ENCODE measurements at places on chromosomes 16 and 17.

GRCh38 chr17:19238167-19238505 lies 970 bp downstream of the EPN2 start:
- DNase-seq: peak; percentile 63

DNA sequence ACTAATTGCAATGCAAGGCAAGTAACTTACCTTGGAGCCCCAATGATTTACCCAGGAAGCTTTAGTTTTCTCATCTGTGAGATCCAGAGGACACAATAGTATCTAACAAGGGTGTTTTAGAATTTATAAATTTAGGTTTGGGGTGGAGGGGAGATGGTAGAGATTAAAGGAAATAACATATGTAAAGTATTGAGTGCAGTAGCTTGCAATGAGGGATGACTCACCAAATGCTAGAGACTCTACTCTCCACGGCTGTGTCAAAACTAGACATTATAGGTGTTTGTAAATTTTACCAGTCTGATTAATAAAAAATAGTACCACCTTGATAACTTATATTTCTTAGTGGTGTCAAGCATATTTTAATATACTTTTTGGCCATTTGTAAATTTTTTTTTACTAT lies 3.7 kb upstream of the ABCA9 start:
- DNase-seq: no peak

DNA sequence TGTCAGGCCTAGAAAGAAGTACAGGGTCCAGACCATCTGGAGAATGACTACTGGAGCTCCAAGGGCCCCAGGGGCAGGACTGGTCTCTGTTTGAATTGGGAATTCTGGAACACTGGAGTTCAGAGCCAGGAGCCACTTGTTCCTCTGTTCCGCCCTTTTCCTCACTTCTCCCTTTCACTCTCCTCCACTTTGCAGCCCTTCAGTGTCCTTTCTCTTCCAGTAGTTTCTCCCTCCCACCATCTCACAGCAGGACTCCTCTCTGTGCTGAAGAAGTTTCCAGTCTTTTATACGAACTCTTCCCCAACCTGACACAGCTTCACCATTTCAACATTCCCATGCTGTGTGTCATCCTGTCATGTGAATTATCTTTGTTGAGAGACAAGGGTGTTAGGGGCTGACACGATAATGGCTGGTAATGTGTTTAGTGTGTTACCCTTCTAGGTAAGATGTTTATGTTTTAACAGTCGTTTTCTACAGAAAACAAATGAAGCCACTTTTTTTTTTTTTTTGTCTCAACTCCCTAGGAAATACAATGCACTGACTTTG lies 180.3 kb upstream of the MYOCD start:
- peak; percentile 22 for DNase-seq

DNA sequence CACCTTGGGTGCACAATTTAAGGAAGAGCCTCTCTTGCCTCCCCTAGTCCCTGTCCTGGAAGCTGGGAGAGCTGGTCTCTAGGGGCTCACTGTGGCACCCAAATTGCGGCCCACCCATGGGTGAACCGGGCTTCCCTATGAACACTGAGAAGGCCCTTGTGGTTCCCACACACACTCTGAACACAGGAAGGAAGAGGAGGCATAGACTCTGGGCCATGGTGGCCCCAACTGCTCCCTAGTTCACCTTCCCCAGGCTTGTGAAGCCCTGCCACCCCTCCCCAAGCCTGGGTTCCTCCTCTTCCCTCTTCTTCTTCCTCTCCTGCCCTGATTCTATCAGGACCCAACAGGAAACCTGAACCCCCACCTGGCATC lies 10.5 kb downstream of the SREBF1 start:
- no peak for DNase-seq

GRCh38 chr16:68331879-68332410 lies 21.1 kb downstream of the PRMT7 start:
- DNase-seq: no peak

DNA sequence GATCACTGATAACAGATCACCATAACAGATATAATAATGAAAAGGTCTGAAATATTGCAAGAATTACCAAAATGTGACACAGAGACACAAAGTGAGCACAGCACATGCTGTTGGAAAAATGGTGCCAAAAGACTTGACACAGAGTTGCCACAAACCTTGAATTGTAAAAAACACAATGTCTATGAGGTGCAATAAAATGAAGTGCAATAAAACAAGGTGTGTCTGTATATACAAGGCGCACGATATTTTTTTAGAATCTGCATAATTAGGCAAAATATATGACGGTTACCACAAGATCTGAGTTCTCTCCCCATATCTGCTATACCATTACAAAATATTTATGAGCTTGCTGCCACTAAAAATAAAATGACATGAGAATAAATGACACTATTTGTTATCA lies 171.9 kb upstream of the AXIN2 start:
- DNase-seq: no peak

GRCh38 chr16:23640615-23640930 lies 537 bp downstream of the PALB2 start:
- no peak for DNase-seq
